ENCODE measurements at places on chromosomes 11 and 22. TPM values are rescaled to one million over a fixed set of nuclear protein-coding genes. Genes with fewer than 3 reads are reported as not detected.
A peak's percentile ranks its signal among the peaks of the same experiment; 100 is the strongest.

SLC16A8 gene
- under 0.01 TPM for total RNA-seq

DNA sequence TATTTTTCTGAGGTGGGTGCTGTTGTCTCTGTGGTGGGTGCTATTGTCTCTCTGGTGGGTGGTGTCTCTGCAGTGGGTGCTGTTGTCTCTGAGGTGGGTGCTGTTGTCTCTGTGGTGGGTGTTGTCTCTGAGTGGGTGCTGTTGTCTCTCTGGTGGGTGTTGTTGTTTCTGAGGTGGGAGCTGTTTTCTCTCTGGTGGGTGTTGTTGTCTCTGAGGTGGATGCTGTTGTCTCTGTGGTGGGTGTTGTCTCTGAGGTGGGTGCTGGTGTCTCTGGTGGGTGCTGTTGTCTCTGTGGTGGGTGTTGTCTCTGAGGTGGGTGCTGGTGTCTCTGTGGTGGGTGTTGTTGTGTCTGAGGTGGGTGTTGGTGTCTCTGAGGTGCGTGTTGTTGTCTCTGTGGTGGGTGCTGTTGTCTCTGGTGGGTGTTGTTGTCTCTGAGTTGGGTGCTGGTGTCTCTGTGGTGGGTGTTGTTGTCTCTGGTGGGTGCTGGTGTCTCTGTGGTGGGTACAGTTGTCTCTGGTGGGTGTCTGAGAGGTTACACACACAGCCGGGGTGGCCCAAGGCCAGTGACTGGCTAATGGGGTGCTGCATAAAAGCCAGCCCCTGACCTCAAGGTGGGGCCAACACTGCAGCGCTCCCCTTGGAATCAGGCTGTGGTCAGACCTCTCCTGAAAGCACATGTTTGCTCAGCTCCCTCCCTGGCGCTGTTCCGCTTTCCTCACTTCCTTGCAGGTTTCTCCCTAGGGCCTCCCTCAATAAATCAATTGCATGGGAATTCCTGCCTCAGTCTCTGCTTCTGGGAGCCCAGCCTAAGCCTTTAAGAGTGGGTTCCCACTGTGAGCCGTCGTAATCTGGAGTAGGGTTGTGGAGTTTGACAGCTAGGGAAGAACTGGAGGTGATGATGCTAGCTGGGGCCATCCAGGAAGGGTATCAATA is 31.0 kb upstream of the XBP1 start:
- no peak for DNase-seq

JOSD1 gene
- 59.1 TPM for total RNA-seq

DDI1 gene
- total RNA-seq = not detected

GRCh38 chr22:30859714-30860095 is 108.9 kb downstream of the MORC2 start:
- DNase-seq = no peak

DNA sequence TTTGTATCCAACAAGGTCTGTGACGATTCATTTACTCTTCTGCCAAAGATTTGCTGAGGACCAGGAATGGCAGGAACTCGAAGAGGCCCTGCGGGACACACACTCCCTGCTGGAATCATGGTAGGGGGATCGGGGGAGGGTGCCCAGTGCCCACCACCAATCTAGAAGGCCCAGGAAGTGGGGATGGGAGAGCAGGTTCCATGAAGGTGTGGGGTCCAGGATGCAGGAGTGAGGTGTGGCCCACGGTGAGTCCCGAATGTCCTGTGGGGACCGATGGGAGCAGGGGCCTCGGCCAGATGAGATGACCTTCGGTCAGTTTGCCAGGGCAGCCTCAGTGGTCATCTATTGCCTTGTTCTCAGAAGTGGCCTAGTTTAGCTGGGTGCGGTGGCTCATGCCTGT is 492.7 kb downstream of the BRD1 start:
- DNase-seq = no peak

KLHL35 gene
- total RNA-seq = 1.3 TPM

LIPT2 gene
- 1.8 TPM for total RNA-seq

- no peak for DNase-seq
These were observed 788 bp downstream of the KRTAP5-10 start for GRCh38 chr11:71566081-71566620.

- DNase-seq = peak; percentile 50
These were observed 22.1 kb downstream of the SRPRA start for GRCh38 chr11:126246636-126247035.

GRCh38 chr11:124511745-124512144 is 31.7 kb downstream of the OR8B12 start:
- DNase-seq = no peak

DNA sequence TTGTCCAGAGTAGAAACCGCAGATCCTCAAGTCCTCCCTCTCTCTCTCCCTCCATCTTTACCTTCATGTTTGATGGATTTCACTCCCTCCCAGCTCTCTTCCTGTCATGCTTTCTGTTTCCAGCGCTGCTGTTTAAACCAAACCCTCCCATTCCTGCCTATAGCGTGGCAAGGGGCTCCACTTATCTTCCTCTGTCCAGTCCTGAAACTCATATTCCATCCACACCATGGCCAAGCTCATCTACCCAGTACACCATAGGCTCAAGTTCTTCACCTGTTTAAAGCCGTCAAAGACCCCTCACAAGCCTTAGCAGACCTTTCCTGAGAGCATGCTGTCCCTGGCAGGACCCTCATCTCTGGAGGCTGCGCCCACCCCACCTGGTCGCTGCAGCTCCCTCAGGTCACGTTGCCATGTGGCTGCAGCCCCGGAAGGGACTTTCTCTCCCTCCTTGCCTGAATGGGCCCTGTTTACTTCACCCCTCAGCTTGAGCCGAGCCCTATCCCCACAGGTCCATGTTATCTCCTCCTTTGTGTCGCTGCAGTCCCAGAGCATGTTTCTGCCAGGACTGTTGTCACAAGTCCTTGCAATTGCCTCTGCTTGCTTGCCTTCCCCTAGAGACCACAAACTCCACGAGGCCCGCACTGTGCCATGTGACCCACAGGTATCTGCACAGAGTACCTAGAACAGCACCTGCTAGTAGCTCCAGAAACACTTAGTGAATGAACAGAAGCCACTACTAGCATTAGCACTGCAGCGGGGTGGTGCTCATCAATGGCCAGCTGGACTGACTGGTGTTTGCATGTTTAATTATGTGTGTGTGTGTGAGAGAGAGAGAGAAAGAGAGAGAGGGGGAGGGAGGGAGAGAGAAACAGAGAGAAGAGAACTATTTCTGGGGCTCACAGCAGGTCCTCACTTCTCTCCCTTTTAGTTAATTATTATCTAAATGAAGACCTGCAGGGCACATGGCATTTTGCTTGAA is 149.4 kb upstream of the SNX19 start:
- no peak for DNase-seq

DNA sequence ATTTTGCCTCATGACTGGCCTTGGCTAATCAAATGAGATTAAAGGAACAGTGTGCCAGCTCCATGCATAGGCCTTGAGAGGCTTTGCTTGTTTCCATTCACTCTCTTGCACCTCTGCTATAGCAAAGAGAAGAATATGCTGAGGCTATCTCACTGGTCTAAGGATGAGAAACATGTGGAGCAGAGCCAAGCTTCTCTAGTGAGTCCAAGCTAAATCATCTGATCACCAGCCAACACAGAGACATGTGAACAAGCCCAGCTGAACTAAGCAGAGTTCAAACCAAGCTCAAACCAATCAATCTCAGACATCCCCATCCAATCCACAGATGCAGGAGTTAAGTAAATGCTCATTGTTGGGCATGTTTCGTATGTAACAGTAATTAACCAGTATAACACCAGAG is 69.4 kb upstream of the API5 start:
- no peak for DNase-seq

DGCR6 gene
- total RNA-seq = 0.51 TPM

GRCh38 chr11:6911948-6912347 is 8.9 kb upstream of the OR2D3 start:
- DNase-seq = peak; percentile 13

DNA sequence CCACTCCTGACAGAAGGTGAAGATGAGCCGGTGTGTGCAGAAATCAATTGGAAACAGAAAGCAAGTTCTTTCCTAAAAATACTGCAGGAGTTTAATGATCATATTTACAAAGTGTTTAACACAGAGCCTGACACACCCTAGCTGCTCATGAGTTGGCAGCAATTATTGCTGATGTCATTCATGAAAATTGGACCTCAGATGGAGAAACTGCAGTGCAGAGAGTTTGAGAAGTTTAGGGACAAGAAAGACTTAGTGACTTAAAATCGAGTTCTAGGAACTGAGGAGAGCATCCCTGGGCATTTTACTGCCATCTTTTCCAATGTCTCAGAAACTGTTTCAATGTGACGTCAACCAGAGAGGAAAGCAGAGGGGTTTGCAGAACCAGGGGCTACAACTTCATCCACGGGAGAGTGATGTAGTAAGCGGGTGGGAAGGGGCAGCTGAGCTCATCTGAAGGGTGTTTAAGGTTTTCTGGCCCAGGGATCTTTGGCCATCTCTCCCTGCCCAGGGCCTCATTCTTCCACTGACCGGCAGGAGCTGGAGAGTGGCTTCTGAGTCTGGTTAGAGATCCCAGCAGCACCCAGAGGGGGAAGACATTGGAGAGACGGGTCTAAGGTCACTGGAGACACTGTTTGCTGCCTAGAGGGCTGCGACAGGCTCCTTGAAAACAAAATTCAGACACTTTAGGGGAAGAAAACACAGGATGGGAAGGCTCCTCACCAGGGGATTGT is 21.1 kb upstream of the IGLL5 start:
- no peak for DNase-seq

DCHS1 gene
- total RNA-seq = 11.0 TPM

DNA sequence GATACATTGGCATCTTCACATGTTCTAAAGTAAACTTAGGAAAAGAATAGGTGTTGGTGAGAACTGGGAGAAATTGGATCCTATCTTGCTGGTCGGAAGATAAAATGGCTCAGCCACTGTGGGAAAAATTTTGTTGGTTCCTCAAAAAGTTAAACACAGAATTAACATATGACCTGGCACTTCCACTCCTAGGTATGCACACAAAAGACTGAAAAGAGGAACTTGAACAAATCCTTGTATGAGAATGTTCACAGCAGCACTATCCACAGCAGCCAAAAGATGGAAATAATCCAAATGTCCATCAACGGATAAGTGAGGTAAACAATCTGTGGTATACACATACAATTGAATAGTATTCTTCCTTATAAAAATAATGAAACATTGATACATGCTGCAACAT is 4.8 kb upstream of the TPH1 start:
- no peak for DNase-seq

- DNase-seq = no peak
These were observed 67.3 kb upstream of the EED start for GRCh38 chr11:86177302-86177701.

MRE11 gene
- total RNA-seq = 6.9 TPM

TIMP3 gene
- 145 TPM for total RNA-seq

DNA sequence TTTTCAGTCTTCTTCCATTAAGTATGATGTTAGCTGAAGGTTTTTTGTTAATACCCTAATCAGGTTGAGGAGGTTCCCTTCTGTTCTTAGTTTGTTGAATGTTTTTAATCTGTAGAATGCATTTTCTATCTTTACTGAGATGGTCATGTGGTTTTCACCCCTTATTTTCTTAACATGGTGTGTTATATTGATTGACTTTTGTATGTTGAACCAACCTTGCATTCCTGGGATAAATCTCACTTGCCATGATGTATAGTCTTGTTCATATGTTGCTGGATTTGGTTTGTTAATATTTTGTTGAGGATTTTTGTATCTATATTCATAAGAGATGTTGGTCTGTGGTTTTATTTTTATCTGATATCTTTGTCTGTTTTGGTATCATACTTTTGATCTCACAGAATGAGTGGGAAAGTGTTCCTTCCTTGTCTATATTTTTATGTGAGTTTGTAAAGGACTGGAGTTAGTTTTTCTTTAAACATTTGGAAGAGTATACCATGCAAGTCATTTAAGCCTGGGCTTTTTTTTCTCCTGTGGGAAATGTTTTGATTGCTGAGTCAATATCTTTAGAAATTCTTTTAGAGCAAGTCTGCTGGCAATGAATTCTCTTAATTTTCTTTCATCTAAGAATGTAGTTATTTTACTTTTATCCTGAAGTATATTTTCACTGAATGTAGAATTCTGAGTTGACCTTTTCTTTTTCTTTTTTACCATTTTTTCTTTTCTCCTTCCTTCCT is 5.5 kb upstream of the P4HA3 start:
- peak; percentile 32 for DNase-seq

DDIAS gene
- 0.26 TPM for total RNA-seq

GRCh38 chr22:23063539-23064380 is 6.6 kb upstream of the GNAZ start:
- no peak for DNase-seq

DNA sequence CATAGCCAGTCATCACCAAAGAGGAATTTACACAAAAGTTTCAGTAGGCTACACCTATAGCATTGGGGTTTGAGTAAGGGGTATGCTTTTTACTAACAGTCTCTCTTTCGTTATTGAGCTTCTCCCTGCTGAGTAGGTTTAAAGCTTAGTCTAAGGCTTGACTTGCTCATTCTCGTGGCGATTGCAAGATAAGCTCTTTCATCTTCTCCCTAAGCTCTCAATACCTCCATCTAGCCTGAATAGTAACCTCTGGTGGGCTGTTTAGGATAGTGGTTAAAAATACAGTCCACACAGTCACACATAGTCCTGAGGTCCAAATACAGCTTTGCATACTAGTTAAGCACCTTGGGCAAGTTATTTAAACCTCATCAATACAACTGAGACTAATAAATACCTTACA is 65.6 kb downstream of the IMMP1L start:
- no peak for DNase-seq

IGSF9B gene
- 0.26 TPM for total RNA-seq

- DNase-seq = no peak
These were observed 51.6 kb upstream of the CCDC34 start for GRCh38 chr11:27414644-27415043.

PRG2 gene
- total RNA-seq = not detected

DNA sequence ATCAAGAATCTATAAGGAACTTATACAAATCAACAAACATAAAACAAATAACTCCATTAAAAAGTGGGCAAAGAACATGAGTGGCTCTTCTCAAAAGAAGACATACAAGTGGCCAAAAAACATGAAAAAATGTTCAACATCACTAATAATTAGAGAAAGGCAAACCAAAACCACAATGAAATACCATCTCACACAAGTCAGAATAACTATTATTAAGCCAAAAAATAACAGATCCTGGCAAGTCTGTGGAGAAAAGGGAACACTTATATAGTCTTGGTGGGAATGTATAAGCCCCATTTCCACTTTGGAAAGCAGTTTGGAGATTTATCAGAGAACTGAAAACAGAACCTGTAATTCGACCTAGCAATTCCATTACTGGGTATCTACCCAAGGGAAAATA is 921.0 kb downstream of the KCNA4 start:
- peak; percentile 46 for DNase-seq

RRM1 gene
- total RNA-seq = 85.0 TPM

STK33 gene
- total RNA-seq = 2.8 TPM

DNA sequence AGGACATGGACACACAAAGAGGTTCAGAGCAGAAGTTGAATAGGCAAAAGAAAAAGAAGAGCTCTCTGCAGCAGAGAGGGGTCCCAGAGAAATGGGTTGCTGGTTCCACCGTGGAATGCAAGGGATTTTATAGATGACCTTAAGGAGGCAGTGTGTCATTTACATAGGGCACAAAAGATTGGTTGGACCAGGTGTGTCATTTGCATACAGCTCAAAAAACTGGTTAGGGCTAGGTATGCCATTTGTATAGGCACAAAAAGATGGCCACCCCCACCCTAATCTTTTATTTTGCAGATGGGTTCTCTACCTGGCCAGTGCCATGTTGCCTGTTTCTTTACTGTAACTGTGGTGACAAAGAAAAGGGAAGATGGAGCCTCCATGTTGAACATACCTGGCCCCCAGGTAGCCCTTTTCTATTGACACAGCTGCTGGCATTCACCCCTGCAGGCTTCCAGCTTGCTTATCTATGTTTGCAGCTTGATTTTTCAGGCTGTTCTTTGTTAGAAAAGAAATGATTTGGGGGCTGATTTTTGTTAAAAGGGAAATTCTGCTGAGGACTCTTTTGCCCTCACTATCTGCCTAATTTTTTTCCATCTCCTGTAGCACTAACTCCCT is 3.1 kb upstream of the CAVIN3 start:
- DNase-seq = no peak

All from fibroblast of lung (primary cell).